ENCODE measurements at places on chromosomes 11 and 22. TPM values are rescaled to one million over a fixed set of nuclear protein-coding genes. Genes with fewer than 3 reads are reported as not detected.

Gene COA4
- 130 TPM for total RNA-seq

Gene ASCC2
- total RNA-seq = 67.8 TPM

Gene C1QTNF4
- total RNA-seq = 1.2 TPM

Gene PHLDA2
- 3.3 TPM for total RNA-seq

Gene TMA7B
- total RNA-seq = not detected

All from adrenal gland (tissue), 19 donors.